ENCODE measurements at places on chromosomes 12 and 14.
A peak's percentile ranks its signal among the peaks of the same experiment; 100 is the strongest.

GRCh38 chr14:77059276-77059915, 30.9 kb upstream of the IRF2BPL start:
- peak; percentile 89 for DNase-seq

DNA sequence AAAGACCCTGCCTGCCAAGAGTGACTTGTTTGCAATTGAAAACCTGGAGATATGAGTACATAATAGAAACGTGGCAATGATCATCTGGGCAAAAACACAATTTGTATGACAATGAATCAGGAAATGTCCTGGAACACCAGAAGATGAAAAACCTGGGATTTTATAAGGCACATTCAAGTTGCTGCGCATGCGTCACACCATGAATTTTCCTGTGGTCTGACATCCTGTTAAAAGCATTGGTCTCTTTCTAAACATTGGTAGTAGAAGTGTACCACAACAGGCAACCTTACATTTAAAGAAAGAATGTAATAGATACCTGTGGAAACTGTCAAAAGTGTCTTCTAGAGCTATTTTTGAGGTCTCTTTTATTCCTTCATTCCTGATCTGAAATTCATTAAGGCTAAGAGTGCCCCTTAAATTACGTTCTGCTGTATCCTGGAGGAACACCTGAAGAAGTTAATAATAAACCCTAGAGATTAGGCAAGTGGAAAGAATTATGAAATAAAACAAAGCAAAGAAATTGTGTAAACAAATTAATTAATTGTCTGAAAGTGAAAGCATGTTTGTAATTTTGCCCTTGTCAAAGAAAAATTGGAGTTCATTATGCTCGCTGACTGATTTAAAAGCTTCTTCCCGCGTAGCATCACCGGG, 676.5 kb downstream of the DIO2 start:
- DNase-seq = no peak

DNA sequence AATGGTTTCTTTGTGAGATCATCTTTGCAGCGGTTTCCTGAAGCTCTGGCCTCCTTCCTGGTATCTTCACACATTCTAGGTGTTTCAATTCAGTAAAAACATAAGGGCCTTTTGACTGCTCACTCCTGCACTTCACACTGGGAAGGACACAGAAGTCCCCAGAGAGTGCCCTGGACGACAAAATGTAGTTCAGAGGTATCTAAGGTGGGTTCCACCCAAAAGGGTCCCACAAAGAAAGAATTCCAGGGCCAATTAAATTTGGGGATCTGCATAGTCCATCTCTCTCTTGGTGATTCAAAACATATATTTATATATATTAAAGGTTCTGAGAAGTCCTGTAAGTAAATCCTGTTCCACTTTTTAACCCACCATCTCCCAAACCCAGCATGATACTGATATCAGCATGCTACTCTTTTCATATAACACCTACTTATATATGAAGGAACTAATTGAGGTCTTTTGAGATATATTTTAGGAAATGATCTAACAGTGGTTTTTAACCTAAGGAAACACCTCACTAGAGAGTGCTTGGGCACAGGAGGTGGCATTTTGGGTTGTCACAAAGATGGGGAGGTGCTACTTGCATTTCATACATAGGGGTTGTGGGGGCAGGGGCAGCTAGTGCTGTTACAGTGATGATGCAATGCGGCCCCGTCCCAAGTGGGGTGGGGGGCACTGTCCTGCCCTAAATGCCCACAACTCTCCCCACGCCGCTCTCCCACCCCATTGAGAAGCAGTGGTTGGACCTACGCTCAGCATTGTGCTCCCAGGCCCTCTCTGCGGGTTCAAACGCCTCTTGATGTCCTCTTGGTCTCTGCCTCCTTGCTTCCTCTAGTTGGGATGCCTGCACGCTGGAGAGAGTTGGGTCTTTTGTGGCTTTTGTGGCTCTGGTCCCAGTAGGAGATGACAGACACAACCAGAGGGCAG, 109.4 kb downstream of the ARF6 start:
- DNase-seq = peak; percentile 78

- no peak for DNase-seq
Observed at GRCh38 chr12:74791365-74791764, 253.7 kb downstream of the ATXN7L3B start.

GRCh38 chr12:5556946-5557673, 125.2 kb downstream of the NTF3 start:
- no peak for DNase-seq

DNA sequence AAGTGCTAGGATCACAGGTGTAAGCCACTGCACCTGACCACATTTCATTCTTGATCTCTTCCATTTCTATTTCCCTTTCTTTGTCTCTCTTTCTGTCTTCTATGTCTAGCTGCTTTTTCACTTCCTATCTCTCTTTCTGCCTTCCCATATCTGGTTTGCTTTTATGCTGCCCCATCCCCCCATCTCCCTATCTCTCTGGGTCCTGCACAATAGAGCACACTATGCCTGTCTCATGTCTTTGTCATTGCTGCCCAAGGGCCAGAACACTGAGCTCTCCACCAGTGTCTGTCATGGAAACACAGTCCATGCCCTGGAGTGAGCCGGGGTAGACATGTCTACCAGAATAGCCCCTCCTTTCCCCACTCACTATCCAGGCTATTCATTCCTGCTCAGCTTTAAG, 12.3 kb upstream of the RARG start:
- no peak for DNase-seq

DNA sequence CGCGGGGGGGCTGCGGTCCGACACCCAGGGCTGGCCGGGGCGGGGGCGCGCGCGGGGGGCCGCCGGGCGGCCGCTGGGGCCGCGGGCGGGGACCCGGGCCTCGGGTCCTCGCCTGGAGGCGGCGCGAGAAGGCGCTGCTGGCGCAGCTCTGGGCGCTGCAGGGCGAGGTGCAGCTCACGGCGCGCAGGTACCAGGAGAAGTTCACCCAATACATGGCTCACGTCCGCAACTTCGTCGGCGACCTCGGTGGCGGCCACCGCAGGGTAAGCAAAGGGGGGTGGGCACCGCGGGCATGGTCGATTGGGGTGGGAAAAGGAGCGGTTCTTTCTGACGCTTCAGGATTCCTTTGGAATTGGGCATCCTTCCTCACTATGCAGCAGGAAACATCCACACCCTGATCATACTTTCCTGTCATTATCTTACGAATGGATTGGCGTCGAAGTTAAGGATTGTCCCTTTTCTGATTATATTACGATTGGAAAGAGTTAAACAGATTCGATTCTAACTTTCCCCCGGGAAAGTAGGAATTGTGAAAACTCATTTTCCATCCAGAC, 798 bp downstream of the PDZRN4 start:
- DNase-seq = no peak

- DNase-seq = no peak
Observed at GRCh38 chr14:79464468-79464867, 746.8 kb downstream of the DIO2 start.

GRCh38 chr12:56537546-56537945, 15.9 kb downstream of the RBMS2 start:
- no peak for DNase-seq

DNA sequence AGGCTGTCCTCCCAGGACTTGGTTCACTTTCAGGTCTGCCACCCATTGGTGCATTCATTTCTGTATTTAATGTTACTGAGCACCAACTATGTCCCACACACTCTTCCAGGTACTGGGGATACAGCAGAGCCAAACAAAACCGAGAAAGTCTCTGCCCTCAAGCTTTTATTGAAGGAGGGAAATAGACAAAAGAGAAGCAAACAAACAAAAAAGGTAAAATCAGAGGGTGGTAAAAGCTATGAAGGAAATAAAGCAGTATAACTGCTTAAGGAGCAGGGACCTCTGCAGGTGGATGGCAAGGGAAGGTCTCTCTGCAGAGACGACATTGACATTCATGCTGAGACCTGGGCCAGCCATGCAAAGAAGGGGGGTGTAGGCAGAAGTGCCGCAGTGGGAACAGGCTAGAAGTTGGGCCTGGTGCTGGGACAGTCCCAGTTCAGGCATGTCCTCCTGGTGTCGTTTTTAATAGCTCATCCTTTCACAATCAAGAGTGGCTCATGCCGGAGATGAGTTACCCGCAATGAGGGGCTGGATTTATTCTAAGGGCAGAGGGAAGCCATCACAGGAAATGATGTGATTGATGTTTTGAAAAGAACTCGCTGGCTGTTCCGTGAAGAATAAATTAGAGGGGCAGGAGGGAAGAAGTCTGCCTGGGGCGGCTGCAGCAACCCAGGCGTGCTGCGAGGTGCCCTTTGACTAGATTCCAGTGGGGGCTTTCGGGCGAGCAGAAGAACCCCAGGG, 72.8 kb downstream of the IRF2BPL start:
- peak; percentile 61 for DNase-seq

GRCh38 chr14:38419579-38419978, 163.7 kb upstream of the CLEC14A start:
- no peak for DNase-seq

- DNase-seq = no peak
Observed at GRCh38 chr12:19872621-19873540, 433.6 kb downstream of the AEBP2 start.

GRCh38 chr12:85558684-85559083, 277.5 kb downstream of the RASSF9 start:
- DNase-seq = no peak

- peak; percentile 41 for DNase-seq
Observed at GRCh38 chr12:49763006-49763591, 21.7 kb downstream of the TMBIM6 start.

DNA sequence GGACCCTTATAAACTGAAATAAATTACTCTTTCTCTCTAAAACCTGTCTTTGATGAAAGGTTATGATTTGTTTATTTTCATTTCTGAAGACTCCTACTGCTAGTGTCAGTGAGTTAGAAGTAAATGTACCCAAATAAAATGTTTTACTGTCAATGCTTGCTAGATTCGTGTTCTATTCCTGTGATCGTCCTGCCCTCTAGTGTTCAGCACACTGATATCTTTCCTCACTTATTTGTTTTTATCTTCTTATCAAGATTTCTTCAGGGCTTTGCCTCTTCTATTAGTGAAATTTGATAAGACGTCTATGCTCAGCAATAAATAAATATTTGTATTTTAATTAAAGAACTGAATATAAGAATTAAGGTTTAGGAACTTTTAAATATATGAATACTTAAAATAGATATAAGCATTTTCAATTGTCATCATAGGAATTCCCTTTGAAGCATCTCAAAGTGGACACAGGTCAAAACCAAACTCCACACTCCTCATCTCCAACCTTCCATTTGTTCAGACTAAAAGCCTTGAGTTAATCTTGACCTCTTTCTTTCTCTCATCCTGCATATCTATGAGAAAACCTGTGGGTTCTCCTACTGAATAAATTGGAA, 75.8 kb downstream of the C12orf50 start:
- peak; percentile 5 for DNase-seq

GRCh38 chr12:92136026-92136730, 9.5 kb downstream of the BTG1 start:
- DNase-seq = no peak

- no peak for DNase-seq
Observed at GRCh38 chr12:129119537-129119936, 266.3 kb downstream of the GLT1D1 start.

DNA sequence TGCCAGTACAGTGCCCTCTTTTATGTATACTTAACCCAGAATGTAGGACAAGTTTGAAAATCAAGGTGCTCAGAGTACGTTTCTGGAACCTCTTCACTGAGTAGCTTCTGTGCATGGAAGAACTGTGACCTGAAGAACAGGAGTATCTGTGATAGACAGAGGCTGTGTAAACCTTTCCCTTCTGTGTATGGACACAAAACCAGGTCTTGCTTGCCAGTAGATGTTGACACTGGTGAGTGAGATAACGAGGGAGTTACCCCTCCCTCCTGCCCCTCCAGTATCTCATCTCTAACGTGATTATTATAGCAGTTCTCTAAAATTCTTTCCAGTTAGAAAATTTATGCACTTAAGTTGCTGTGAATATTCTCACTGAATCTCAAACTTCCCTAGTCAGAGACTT, 170.8 kb downstream of the RPL10L start:
- DNase-seq = no peak

DNA sequence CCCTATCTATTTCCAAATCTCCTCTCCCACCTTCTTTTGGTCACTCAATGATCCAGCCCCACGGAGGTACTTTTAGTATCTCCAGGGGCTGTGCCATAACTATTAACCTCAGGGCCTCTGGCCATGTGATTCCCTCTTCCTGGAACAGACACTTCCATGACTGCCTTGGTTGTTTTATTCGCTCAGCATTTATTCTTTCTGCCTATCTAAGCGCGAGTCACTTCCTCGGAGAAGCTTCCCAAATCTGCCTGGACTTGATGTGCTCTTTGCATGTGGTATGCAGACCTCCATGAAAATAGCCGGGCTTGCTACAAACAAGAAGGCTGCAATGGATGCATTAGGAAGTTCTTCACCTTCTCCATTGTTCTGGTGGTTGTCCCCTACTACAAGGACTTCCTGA, 939.0 kb upstream of the TMEM132C start:
- no peak for DNase-seq

- no peak for DNase-seq
Observed at GRCh38 chr14:28677381-28677780, 89.2 kb upstream of the FOXG1 start.

All from PC-9 (cell line).